ENCODE measurements at places on chromosomes 7 and 10.

- DNase-seq = no peak
These were observed 596.6 kb upstream of the CELF2 start for GRCh38 chr10:10421071-10421470.

- no peak for DNase-seq
These were observed 266.4 kb downstream of the SORCS3 start for GRCh38 chr10:104907521-104907920.

GRCh38 chr10:12687996-12688395 lies 313.5 kb downstream of the CCDC3 start:
- DNase-seq = no peak

DNA sequence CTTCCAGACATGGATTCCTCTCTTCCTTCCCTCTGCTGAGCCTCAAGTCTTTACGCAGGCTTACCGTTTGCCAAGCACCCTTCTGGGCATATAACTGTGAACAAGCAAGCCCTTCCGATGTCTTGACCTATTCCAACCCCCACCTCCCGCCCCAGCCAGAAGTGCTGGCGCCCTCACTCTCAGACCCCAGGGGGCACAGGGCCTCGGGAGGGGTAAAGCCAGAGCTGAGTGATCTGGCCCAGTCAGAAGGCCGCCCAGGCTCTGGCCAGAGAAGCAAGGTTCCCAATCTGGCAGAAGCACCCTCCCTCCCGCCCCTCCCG lies 1.2 kb downstream of the PRRT4 start:
- DNase-seq = no peak

DNA sequence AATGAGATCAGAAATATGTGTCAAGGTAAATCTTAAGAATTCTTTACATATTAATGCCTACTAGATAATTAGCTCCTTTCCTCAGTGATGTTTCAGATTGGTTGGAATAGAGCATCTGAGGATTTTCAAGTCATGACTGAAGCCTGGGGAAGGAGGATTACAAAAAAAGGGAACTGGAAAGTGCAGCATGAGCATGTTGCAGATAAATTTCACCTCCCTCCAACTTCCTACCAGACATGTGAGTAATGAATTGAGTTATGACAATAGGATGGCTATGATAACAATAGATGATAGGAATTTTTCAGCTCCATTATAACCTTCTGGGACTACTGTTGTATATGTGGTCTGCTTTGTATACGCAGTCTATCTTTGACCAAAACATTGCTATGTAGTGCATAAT lies 104.2 kb upstream of the RAB18 start:
- DNase-seq = no peak

DNA sequence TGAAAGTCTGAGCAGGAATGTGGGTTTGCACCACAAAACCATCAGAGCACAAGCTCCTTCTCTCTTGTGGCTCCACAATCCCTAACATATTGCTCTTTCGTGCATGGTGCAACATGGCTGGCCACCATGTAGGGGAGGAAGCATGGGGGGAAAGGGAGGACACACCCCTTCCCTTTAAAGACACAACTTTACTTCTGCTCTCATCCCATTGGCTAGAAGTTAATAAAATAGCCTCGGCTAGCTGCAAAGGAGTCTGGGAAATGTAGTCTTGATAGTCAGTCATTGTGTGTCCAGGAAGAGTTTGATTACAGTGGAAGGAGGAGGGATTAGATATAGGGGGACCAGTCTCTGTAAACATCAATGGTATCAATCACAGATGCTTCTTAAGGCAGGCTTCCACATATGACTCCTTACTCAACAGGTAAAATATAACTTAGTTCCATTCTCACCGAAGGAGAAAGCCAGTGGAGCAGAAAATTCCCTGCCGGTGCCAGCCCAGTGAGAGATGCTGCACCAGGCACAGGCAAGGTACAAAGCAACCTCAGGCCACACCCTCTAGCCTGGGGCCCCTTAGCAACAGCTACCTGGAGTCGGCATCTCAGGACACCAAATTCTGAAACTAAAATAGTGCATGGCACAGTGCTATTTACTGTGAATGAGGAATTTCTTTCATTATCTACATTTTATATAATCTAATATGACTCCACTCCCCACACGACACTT lies 124.7 kb upstream of the CTBP2 start:
- no peak for DNase-seq
